ENCODE measurements at places on chromosomes 5 and 9.

DNA sequence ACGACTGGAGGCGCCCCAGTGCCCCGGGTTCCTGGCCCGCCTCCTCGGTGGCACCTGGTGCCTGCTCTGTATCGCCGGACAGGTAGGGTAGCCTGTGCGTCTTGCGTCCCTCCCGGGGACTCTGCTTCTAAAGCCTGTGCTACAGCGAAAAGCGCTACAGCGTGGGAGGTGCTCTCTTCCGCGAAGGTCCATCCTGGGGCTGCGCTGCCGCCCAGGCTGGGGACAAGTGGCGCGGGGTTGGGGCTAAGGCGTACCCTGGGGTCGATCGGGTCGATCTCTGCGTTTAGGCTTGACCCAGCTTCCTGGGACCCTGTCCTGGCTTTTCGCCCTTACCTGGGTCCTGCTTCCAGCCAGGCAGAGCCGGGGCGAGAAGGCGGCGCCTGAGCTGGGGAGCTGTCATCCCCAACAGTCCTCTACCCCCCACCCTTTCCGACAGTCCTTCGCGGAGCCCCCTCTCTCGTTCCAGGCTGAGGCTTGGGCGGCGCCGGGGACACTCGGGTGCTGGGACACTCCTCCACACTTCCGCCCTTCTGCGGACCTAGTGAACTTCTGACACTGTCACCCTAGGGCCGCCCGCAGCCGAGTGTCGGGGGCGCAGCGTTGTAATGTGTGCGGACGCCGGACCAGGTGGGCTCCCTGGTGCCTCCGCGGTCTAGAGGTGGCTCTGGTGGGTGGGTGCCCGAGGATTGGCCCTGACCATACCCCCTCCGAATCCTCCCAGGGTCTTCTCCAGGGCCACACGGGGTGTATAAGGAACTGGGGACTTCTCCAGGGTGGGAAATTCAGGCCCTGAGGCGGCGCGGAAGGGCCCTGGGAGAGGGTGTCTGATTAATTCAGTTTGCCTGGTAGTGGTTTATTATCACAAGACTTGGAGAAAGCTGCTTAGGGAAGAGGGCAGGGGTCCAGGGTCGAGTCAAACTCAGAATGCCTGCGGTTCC, 328.2 kb downstream of the SH3GL2 start:
- DNase-seq, result no peak

DNA sequence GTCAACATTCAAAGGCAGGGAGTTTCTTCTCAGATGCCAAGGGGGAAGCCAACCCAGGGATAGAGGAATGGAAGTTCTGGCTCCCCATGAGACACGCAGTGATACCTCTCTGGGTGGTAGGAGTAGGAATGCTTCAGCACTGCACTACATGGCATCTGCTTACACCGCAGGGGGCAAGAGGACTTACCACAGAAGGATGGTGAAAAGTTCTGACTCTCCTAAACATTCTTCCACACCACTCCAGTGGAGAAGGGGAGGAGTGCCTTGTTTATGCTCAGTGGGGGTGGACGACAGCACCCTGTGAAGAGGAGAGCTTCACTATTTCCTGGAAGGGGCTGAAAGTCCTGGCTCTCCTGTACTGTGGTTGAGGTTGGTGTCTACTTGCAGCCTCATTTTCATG, 1011.3 kb upstream of the WWC1 start:
- DNase-seq, result no peak

- DNase-seq, result no peak
Measured at GRCh38 chr9:17005056-17005823, 129.6 kb upstream of the CNTLN start.

DNA sequence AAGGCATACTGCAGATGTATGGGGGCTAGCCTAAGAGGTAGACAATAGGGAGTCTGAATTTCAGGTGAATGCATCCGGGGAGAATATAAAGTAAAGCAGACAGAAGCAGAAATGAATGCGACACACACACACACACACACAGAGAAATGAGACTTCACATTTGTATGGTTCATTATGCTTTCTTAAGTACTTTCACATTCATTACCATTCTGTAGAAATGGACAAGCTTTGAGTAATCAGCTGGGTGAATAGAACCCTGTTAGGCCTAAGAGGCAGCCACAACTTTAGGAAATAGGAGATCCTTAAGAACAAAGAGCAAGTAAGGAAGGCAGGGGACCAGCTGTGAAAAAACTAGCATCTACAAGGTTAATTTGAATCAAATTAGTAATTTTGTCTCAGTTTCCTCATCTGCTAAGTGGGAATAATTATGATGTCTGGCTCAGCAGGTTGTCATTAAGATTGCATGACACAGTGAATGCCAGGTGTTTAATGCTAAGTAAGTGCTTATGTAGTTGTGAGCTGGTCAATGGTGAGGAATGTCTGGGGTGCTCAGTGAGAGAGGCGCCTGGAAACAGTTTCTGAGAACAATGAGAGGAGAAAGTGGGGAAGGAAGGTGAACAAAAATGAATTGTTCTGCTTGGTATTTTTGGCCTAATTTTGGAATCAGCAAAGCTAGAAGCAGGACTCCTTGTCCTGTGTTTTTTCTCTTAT, 265.8 kb upstream of the CLINT1 start:
- no peak for DNase-seq

DNA sequence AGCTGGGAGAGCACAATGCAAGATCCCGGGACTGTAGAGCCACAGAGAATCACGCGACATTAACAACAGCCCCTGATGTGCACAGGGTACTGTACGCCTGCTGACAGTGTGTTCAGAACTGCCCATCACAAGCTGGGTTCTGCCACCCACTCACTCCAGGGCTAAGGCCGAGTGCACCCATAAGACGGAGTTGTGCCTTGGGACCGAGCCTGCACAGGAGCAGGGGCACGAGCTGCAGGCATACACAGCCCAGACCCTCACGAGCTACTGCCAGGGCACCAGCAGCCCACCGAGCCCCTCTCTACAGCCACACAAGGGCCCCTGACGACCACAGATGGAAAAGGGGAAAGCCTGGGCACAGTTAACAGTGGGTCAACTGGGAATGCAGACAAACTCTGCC, 67.8 kb downstream of the CAMSAP1 start:
- DNase-seq, result no peak

- DNase-seq, result no peak
Measured at GRCh38 chr5:125189531-125189941, 443.1 kb upstream of the ZNF608 start.

- no peak for DNase-seq
Measured at GRCh38 chr5:76521240-76521758, 101.9 kb downstream of the F2RL2 start.

DNA sequence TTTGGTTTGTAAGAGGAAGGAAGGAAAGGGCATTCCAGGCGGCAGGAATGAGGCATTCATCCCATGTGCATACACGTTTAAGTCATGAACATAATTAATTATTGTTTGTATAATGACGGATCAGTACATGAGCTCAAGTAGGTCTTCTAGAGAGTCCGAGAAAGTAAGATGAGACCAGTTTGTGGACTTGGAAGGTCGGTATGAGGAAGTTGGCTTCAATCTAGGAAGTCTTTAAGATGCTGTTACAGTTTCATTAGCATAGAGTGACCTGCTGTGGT, 2.1 kb downstream of the GTF3C4 start:
- no peak for DNase-seq

- no peak for DNase-seq
Measured at GRCh38 chr9:86836797-86837196, 110.5 kb downstream of the GAS1 start.

- DNase-seq, result no peak
Measured at GRCh38 chr9:119005162-119005561, 364.1 kb downstream of the BRINP1 start.

DNA sequence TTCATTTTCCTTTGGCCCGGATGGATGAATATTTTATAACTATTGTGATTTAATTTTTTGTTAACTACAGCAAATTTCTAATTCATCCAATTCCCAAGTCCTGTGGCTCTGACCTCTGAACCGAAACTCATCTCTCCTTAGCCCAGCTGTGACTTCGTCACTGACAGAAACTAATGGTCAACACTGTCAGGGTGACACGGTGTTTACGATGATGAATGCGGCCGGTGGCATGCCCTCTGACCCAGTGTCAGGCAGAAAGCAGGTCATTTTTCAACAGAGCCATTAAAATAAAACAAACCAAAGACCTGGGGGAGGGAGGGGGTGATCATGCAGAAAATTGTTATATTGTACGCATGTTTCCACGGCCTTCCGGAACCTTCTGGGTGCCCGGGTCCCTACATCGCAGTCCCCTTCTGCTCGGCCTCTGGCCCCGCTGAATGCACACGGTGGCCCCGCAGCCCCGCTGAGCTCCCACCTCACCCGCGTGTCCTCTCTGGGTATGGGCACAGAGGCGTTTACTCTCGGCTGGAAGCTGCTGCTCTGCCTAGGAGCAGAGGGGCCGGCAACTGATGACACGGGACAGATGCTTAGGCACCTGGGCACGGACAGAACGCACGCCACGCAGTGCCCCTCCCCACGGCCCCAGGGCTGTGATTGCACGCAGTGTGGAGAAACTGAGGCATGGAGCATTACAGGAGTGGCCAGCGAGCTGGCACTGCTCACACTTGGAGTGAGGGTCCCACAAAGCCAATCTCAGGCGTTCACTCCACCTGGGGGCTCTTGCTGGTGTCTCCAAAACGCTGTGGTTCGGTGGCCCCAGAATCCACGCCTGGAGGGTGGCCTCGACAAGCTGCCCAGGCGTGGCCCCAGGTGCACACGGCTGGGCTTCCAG, 8.1 kb downstream of the CCDC187 start:
- DNase-seq, result no peak

DNA sequence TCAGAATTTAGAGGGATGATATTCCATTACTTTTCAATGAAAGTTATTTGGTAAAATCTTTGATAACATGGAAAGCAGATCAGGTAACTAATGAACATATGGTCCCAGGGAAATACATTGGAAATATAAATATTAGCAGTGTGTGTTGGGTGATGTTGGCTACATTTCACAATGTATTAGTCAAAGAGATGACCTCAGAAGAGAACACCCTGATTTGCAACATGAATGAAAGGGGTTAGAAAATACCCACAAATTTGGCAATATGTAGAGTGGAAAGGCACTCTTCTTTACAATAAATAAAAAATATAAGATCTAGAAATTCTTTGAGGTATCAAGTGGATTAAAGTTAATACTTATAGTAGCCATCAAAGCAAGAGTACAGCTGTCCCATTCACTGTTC, 606.7 kb downstream of the PSAT1 start:
- DNase-seq, result no peak

GRCh38 chr5:140148508-140148907, 22.8 kb downstream of the IGIP start:
- no peak for DNase-seq

DNA sequence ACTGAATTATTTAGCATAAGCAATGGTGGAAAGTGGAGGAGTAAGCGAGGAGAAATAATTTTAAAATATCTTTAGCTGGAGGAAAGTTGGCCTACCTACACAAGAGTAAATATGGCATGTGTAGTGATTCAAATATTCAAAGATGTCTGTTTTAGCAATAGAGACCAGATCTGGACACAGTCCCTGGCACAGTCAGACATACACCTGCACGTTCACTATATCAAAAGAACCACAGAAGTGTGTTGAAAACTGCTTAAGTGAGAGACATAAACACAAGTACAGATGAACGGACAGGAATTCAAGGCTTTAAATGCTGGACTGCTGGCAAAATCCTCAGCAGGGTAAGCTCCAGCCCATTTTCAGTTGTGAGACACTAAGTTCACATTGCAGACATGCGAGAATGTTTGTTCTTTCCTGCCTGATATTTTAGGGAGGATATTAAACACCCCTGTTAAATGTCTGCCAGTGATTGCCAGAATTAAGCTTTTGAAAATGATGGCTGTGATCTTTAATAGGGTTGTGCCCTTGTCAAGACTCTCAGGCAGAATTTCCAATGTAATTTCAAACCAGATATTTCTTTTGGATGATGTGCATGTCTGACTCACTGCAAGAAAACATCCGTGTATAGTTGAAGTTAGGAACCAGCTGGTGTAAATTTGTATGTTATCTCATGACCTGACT, 810.6 kb downstream of the TLE4 start:
- DNase-seq, result no peak

GRCh38 chr5:40124367-40124766, 555.3 kb upstream of the PTGER4 start:
- DNase-seq, result no peak

- DNase-seq, result no peak
Measured at GRCh38 chr5:115414406-115415142, 118.1 kb upstream of the CCDC112 start.

- DNase-seq, result no peak
Measured at GRCh38 chr5:42520957-42521356, 97.7 kb downstream of the GHR start.

DNA sequence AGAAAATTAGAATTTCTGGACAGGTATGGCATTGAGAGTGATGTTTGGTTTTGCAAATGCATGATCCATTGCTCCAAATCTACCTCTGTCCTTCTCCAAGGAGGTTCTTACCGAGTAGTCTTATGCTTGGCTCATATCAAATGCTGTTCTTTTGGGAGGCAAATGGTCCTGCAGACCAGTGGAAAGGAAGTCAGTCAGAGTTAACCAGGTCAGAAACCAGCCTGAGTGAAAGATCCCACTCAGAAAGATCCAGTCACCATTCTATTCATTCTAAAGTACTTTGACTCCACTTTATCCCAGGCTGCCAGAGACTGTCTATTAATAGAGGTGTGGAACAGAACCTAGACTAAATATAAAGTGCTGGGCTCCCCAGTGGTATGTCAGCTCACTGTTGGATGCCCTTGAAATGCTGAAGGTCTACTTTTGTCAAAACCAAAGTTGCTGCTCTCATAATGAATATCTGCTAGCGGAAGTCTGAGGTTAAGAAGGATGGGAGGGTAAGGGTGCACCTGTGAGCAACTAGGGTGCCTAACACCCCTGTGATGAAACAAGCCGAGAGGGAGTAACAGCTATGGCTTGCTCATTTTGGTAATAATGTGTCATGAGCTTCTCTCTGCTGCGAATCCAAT, 302.2 kb downstream of the ZNF608 start:
- no peak for DNase-seq

- DNase-seq, result no peak
Measured at GRCh38 chr9:98575379-98576346, 133.1 kb downstream of the GABBR2 start.

DNA sequence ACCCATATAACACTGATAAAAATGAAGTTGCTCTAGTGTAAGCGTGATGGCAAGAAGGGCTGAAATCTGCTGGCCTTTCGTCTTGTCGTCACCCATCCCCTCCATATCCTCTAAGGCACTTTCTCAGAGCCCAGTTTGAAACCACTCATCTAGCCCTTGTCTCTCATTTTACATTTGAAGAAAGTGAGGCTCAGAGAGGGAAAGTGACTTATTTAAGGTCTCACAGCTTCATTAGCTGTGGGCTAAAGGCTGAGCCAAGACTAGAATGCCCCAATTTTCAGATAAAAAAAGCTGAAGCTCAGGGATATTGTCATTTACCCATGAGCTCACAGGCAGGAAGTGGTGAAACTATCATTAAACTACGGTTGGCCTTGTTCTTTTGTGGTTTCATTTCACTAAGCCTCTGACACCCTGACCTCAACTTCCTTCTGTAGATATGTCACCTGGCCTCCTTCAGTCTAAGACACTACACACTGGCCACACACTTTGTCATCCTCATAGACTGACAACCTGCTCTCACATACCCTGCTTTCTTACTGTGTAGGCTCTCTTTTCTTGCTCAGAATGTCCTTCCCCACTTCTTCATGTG, 176.7 kb upstream of the DMAC1 start:
- DNase-seq, result peak; percentile 63
